ENCODE measurements at places on chromosomes 2 and 18.
A peak's percentile ranks its signal among the peaks of the same experiment; 100 is the strongest.

DNA sequence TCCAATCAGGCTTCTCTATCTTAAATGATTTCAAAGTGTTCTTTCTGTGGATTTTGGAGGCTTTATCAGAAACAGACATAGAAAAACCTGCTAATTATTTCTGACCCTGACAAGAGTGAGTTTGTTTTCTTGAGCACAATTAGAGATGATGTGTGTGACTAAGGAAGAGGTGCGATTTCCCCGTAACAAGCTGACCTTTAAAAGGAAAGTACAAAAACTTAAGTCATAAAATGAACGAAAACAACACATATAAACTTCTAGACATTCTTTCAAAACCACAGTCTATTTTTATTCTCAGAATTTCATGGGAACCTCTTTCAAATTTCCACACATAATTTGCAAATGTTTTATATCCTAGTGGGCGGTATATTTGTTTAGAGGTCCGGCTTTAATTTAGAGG, 604.8 kb downstream of the CPS1 start:
- no peak for DNase-seq

- no peak for DNase-seq
Observed at GRCh38 chr18:4172196-4173100, 282.7 kb downstream of the DLGAP1 start.

- no peak for DNase-seq
Observed at GRCh38 chr2:155169317-155169716, 470.8 kb downstream of the KCNJ3 start.

DNA sequence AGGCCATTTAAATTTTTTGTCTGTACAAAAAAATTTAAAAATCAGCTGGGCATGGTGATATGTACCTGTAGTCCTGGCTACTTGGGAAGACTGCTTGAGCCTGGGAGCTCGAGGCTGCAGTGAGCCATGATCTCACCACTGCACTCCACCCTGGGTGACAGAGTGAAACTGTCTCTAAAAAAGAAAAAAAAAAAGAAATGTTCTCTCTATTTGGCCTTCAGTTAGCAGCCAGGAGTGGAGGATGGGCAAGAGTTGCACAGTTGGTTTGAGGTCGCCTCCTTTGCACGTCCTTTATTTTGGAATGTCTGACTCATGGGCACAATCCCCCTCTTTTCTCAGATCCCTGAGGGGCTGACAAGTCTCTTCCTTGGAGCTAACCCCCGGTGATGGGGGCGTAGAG, 26.3 kb downstream of the ITM2C start:
- DNase-seq, result no peak

DNA sequence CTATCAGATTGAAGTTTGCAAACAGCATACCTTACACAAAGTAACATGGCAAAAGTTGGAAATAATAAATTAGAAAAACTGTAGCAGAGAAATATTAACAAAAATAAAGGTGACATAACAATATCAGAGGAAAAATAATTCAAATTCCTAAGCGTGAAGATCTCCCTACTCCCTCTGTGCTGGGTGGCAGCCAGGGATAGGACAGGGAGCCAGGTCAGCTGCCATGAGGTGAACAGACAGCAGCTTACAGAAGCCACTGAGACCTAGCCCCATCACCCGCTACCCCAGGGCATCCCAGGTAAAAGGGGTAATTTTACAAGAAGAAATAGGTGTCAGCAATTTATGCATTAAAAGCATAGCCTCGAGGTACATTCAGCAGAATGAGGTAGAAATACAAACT, 423.8 kb upstream of the HS6ST1 start:
- DNase-seq, result no peak

GRCh38 chr2:28681158-28681571, 70.5 kb upstream of the PPP1CB start:
- DNase-seq, result peak; percentile 59

GRCh38 chr18:22314420-22314819, 103.3 kb downstream of the CTAGE1 start:
- no peak for DNase-seq

DNA sequence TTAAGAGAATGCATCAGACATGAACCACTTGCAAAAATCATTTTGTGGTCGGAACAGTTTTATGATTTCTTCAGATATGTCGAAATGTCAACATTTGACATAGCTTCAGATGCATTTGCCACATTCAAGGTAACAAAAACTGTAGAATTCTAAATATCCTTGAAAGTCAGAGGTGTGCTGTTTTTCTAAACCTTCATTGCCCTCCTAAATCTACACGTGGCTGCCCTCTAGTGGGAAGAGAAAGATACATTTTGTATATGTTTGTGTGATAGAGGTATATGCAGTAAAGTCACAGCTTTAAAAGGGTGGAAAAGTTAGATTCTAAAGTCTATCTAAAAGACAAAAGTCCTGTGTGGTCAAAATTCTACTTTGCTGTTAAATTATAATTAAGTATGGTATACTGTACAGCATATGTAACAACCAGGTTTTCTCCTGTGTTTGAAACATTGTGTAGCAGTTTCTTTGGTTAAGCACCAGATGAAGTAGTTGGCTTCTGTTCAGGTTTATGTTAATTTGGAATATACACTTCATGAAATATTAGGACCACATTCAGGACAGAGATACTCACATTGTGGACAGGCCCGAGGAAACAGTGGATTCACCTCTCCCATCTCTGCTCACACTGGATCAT, 65.9 kb upstream of the ITM2C start:
- DNase-seq, result no peak

DNA sequence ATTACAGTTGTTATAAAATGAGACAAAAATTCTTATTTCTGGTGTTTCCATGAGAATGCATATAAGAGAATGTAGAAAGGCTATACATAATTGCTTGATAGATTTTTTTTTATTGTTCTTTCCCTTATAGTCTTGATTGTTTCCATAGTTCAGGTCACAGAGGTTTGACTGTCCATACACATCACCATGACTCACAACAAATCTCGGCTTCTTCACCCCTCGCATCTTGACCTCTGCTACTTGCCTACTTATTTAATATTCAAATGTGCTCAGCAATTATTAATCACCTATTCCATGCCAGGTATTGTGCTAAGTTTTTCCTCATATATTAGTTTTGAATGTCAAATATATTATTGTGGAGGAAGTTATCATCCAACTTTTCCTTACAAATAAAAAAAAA, 789.6 kb downstream of the RNF144A start:
- no peak for DNase-seq

DNA sequence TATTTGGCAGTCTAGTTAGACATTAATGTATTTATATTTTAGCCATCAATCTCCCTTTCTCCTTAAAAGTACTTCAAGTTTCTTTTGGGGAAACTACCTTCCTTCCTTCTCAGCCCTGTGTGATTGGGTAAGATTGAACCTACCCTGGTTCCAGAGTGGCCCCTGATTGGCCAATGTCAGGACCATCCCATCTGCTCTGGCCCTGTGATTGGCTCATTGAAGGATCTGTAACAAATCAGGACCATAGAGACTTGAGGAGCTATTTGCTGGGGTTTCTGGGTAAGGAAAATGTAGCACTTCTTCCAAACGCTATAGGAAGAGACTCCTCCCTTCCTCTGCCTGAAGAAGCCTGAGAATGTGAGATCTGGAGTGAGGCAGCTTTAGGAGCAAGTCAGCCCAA, 59.3 kb downstream of the AQP4 start:
- DNase-seq, result no peak

GRCh38 chr2:130823171-130823885, 13.4 kb upstream of the ARHGEF4 start:
- no peak for DNase-seq

DNA sequence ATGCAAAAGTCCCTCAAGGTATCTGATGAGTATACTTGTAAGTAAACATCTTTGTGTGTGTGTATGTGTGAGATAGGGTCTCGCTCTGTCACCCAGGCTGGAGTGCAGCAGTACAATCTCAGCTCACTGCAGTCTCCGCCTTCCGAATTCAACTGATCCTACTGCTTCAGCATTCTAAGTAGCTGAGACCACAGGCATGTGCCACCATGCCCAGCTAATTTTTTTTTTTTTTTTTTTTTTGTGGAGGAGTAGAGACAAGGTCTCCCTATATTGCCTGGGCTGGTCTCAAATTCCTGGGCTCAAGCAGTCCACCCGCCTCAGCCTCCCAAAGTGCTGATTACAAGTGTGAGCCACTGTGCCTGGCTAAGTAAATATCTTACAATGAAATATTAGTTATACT, 23.2 kb downstream of the ADAM17 start:
- DNase-seq, result no peak

DNA sequence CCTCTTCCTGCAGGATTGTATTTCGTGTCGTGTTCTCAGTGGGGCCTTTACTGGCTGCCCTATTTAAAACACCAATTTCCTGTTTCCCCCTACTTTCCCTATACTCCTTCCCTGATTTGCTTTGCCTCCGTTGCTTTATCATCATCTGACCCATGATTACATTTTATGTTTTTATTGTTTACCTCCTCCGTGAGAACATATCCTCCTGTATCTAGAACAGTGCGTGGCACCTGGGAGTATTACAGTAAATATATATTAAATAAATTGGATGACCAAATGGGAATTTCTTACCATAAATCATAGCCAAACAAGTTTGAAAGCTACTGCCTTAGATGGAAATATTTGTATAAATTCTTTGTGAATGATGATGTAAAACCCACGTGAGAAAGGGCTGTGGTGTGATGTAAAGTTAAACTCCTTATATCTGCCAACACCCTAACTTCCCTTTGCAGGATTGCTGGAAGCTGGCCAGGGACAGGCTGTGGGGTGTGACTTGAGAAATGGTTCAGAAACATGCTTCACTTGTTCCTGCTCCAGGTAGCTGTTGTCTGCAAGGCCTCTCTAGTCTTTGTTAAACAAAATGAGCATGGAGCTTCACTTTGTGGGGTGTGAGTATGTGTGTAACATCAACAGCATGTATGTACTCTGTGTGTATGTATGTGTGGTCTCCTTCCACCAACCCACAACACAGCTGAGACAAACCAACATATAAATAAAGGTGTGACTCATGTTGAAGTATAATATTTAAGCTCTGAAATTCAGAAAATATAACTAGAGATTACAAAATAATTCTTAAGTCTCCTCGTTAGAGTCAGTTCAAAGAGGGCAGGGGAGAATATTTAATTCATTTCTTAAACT, 40.3 kb downstream of the LHCGR start:
- DNase-seq, result no peak

DNA sequence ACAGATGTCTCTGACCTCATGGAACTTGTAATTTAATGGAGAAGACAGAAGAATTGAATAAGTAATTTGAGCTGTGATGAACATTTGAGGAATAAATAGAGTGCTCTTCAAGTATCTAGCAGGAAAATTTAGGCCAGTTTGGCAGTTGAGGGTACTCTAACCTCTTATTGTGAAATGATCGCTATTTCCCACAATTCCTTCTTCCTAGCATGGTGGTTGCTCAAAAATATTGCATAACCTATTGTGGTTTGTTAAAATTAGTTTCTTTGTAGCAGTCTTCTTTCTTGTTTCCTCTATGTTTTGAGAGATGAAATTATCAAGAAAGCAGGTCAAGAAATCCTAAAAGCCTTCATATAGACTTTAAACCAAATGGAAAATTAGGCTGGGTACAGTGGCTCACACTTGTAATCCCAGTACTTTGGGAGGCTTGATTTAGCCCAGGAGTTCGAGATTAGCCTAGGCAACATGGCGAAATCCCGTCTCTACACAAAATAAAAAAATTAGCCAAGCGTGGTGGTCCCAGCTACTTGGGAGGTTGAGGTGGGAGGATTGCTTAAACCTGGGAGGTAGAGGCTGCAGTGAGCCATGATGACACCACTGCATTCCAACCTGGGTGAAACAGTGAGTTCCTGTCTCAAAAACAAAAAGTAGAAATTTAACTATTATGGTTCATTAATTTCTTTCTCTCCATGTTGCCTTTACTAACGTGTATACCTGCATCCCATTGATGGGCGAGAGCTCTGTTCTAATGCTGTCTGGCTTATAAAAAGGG, 58.7 kb downstream of the RBKS start:
- no peak for DNase-seq

DNA sequence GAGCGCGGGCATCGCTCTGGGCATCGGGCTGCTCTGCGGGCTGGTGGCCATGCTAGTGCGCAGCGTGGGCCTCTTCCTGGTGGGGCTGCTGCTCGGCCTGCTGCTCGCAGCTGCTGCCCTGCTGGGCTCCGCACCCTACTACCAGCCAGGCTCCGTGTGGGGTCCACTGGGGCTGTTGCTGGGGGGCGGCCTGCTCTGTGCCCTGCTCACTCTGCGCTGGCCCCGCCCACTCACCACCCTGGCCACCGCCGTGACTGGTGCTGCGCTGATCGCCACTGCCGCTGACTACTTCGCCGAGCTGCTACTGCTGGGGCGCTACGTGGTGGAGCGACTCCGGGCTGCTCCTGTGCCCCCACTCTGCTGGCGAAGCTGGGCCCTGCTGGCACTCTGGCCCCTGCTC, 3.8 kb downstream of the TMEM198 start:
- no peak for DNase-seq
